DMS79 treated with DMSO at 0.1 percent for 48 hours (cell line): ENCODE measurements at places on chromosomes 2 and 18.

- DNase-seq = no peak
These were observed 1355.7 kb upstream of the FAM98A start for GRCh38 chr2:34954758-34955157.

GRCh38 chr2:160252278-160252887 lies 52.3 kb upstream of the ITGB6 start:
- peak; percentile 7 for DNase-seq

DNA sequence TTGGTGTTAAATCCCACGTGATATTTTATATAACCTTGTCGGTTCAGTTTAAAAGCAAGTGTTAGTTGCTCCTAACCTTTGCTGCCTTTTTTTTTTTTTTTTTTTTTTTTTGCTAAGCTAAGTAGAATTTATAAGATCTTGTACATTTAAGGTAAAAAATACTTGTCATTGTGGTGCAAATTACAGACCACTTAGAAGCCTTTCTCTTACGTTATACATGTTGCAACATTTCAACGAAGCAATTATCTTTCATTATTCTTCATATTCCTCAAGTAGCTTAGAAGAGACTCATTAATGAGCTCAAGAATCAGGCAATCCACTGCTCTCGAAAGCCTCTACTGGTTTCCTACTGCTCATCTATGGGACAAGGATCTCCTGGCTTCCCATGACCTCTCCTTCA lies 14.9 kb upstream of the IL1RL2 start:
- DNase-seq = no peak

- DNase-seq = peak; percentile 17
These were observed 47.1 kb downstream of the NEDD4L start for GRCh38 chr18:58091099-58091611.

- DNase-seq = no peak
These were observed 2.7 kb upstream of the ZC3H6 start for GRCh38 chr2:112272669-112273068.

GRCh38 chr2:174925046-174925784 lies 80.0 kb downstream of the CHN1 start:
- DNase-seq = no peak

- DNase-seq = no peak
These were observed 72.6 kb downstream of the PLEKHM3 start for GRCh38 chr2:207952564-207953345.

GRCh38 chr18:48927286-48928080 lies 23.3 kb downstream of the SMAD7 start:
- no peak for DNase-seq

- no peak for DNase-seq
These were observed 1345.8 kb upstream of the LRRTM1 start for GRCh38 chr2:81650048-81650971.

DNA sequence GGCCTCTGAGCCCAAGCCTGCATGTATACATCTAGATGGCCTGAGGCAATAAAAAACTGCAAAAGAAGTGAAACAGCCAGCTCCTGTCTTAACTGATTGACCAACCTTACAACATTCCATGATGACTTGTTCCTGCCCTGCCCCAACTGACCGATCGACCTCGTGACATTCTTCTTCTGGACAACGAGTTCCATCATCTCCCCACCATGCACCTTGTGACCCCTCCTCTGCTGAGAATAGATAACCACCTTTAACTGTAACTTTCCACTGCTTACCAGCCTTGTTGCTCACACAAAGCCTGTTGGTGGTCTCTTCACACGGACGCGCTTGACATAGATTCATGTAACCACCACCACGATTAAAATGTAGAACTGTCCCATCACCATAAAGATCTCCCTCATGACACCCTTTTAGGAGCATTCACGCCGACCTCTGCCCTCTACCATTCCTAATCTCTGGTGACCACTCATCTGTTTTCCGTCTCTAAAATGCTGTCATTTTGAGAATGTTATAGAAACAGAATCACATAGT lies 120.1 kb upstream of the REV1 start:
- DNase-seq = no peak

DNA sequence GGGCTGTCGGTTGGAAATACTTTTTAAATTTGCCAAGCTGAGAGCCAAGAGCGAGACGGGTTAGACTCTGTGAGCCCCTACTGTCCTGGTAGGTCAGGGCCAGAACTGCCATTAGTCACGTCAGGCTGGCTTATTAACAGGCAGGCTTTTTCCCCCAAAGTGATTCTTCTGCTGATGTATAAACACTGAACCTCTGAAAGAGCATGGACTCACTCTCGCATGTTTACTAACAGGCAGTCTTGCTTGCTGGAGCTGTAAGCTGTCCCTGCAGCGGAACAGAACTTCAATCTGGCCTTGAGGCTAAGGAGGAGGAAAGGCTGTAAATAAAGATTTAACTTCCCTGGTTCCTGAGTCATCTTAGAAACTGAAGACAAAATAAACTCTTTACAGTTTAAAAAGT lies 288.4 kb downstream of the PIEZO2 start:
- no peak for DNase-seq

GRCh38 chr2:1600191-1601066 lies 143.9 kb downstream of the PXDN start:
- no peak for DNase-seq

- no peak for DNase-seq
These were observed 47.0 kb downstream of the ACKR3 start for GRCh38 chr2:236616624-236617023.

DNA sequence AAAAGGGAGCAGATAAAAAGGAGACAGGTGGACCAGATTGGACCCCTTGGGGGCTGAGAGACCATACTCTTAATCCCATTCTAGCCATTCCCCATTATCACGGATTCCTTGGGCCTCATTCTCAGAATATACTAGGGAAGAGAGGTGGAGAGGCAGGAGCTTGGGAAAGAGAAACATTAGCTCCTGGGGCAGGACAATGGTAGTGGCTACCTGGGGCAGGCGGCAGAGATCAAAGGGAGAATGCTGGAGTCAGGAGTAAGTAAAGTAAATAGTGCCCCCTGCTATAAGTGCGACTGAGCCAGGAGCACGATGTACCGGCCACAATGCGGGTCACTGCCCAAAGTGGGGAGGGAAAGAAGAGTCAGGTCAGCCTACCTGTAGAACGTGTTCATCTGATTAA lies 20.4 kb upstream of the IHH start:
- no peak for DNase-seq

DNA sequence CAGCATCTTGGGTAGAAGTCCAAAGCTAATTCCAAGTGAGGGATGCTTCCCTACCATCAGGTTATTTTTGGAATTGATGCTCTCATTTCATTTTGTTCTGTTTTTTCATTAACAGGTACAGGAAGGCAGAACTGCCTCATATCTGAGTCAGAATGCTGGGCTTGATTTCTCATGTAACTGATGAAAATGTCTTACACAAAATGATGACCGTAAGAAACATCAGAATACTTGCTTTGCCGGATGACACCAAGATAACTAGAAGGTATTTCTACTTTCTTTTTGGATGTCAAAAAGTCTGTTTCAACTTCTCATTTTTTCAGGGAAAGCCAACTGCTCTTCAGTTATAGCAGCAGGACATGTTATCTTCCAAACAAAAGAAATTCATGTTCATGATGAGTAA lies 62.6 kb downstream of the ETAA1 start:
- no peak for DNase-seq

DNA sequence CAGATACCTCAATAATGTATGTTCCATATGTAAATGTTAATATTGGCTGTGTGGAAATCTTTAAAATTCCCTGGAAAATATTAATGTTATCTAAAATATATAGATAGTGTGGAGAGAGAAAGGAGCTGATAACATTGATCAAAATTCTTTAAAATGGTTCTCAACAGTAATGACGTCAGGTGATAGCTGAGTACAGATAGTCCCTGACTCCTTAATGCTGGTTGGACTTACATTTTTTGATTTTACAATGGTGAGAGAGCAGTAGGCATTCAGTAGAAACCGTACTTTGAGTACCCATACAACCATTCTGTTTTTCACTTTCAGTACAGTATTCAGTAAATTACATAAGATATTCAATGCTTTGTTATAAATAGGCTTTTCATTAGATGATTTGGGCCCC lies 146.6 kb downstream of the GALNT3 start:
- no peak for DNase-seq

DNA sequence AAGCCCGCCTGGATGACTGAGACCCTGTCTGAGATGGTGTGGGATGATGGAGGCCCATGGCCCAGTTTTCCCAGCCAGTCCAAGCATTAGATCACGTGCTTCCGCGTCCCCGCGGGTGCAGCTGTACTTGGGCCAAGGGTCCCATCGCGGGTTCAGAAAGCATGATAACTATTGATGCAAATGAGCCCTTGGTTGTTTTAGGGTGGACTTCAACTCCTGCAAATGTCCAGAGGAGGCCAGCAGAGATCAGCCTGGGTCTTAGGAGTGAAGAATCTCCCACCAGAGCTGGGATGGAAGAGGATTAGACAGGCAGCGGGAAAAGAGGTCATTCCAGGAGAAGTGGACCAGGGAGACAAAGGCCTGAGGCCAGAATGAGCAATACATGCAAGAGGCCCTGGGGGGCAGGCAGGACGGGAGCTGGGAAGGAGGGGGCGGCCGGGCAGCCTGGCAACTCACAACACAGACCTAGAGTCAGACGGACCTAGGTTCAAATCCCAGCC lies 89.9 kb upstream of the TMEM247 start:
- no peak for DNase-seq

- no peak for DNase-seq
These were observed 30.6 kb upstream of the GPD2 start for GRCh38 chr2:156405586-156405985.

GRCh38 chr2:120988051-120988699 lies 252.5 kb downstream of the GLI2 start:
- no peak for DNase-seq

GRCh38 chr2:61538920-61539520 lies 864 bp upstream of the XPO1 start:
- DNase-seq = peak; percentile 75

DNA sequence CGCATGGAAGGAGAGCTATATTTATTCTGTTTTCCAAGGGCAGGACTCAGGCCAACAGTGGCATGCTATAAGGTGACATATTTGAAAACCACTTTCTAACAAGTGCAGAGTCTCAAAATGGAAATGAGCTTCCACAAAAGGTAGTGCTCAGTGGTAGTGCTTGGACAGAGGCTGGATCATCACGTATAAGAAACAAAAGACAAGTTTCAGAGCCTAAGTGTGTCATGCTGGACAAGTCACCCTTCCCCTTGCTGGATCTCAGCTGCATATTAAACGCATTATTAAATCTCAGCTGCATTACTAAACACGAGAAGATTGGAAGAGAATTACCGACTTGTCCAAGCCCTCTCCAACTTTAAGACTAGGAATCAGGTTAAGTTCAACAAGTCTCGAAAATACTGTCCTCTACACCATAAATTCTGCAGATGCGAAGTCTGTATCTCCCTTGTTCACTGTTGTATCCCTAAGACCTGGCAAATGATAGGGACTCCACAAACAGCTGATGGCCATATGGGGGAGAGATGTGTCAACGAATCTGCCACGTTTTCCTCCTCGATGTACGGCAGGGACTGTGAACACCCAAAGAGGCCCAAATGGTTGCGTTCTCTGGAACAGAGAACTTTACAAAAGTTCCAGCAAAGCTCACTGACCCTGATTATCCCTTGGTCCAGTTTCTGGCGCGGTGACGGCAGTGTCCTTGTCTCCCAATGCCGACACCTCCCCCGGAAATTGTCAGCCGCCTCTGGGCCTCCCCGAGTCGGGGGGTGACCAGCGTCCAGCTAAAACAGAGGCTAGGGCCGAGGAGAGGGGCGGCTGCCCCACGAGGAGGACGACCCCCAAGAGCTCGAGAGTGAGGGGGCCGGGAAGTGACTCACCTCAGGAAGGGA lies 611 bp downstream of the NOL10 start:
- no peak for DNase-seq

GRCh38 chr2:207854484-207855440 lies 85.1 kb upstream of the FZD5 start:
- no peak for DNase-seq

DNA sequence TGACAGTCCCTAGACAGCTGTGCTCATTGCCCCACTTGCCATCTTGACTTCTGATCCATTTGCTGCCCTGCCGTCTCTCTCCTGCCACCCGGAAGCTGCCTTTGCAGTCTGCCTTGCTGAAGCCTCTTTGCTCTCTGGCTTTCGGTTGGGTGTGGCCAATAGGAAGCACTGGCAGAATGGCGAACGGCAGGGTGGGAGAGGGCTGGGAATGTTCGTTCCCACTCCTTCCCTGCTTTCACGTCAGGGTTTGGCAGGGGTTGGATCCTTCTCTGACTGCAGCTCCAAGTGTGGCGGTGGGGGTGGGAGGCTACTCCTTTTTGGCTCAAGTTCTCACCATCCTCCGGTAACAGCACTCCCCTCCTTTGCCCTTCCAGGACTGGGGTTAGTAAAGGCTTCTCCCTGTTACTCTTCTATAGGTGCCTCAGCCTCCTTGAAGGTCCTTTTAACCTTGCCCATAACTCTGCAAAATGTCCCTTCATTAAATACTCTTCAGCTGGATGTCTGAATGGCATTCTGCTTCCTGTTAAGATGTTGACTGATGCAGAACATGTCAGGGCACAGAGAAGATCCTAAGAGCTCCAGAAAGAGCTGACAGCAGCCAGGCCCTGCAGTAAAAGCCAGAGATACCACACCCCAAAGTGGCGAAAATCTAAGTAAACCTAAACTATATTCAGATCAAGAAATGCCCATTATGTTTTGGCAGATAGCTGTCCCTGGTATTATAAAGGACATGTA lies 299.7 kb downstream of the CDCA7 start:
- DNase-seq = no peak

DNA sequence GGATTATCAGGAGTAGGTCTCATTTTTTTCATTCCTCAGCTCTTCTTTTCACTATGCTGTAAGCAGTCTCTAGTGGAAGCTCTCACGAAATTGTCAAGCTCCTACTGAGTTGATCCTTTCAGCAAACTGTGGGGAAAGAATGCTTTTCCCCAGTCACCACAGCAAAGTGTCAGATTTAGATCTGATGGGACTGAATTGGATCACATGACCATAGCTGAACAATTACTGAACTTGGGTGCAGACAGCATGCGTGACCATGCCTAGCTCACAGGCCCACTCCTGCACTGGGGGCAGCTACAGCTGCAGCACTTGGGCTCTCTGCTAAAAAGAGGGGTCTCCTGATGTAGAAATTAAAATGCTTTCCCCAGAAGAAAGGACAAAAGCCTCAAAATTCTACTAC lies 3.1 kb downstream of the ARHGAP15 start:
- no peak for DNase-seq

GRCh38 chr2:82282111-82282882 lies 1977.7 kb upstream of the LRRTM1 start:
- no peak for DNase-seq
